ENCODE measurements at places on chromosomes 16 and 17.

DNA sequence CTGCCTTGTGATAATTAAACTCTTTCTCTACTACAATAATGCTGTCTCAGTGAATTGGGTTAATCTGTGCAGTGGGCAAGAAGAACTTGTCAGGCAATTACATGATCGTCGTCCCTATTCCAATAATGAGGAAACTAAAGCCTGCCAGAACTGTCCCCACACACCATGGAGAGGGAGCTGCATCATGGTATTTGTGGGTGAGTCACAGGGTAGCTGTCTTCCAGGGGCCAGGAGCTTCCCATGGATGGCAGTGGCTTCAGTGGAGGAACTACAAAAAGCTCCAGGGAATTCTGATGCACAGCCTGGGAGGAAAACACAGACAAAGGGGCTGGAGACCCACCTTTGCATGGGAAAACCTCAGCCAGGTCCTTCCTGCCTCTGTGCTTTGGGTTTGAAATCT lies 83.3 kb upstream of the C16orf82 start:
- DNase-seq = no peak

DNA sequence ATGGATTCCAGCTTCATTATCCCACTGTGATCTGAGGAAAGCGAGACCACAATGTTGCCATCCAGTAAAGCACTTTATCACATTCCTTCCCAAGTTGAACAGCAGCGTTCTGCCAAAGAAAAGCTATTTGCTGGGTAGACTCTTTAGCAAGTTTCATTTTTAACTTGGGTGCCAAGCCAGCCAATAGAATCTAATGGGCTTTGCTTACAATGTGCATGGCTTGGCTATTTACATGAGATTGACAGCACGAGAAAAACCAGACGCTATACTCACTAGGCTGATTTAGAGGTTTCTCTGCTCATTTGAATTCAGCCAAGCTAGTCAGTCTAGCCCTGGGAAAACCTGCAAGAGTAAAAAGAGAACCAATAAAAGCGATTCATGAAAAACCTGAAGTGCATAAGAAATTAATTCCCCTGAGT lies 108.9 kb downstream of the CDH13 start:
- DNase-seq = no peak

GRCh38 chr17:50311112-50311460 lies 34.8 kb upstream of the XYLT2 start:
- no peak for DNase-seq

DNA sequence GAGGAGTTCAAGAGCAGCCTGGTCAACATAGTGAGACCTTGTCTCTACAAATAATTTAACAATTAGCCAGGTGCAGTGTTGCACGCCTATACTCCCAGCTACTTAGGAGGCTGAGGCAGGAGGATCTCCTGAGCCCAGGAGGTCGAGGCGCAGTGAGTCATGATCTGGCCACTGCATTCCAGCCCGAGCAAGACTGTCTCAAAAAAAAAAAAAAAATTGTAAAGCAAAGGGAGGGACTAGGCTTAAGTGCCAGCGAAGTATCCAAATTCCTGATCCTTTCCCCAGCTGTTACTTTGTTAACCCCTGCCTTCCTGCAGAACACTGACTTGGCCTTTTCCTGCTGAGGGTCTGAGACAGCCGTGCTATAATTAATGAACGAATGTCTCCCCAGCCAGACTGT lies 2.7 kb downstream of the GDPD3 start:
- DNase-seq = no peak

- DNase-seq = no peak
Measured at GRCh38 chr17:66040402-66040801, 151.5 kb downstream of the CEP112 start.

DNA sequence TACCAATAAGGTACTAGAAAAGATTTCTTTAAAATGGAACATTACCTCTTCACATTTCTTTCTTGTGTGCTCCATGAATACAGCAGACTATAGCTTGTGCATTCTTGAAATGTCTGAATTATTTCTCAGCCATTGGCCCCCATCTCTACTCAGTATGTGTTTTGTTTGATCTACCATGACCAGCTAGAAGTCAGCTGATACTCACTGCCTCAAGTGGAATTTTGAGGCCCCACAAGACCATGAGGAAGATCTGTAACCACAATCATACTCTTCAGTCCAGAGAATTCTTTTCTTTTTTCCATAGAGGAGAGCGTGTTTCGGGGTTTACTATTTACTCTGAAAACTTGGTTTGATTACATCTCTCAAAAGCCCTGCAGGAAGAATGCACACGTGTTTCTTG lies 319.1 kb downstream of the TOX3 start:
- DNase-seq = no peak

DNA sequence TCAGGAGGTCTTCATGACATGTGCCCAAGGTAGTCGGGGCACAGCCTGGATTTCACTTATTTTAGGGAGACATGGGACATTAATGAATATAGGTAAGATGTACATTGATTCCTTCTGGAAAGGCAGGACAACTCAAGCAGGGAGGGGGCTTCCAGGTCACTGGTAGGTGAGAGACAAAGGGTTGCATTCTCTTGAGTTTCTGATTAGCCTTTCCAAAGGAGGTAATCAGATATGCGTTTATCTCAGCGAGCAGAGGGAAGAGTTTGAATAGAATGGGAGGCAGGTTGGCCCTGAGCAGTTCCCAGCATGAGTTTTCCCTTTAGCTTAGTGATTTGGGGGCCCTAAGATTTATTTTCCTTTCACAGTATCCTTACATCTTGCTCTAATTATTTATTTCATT lies 443.8 kb upstream of the EEF2KMT start:
- DNase-seq = no peak

GRCh38 chr17:19771971-19772630 lies 24.0 kb upstream of the ALDH3A1 start:
- no peak for DNase-seq

- no peak for DNase-seq
Measured at GRCh38 chr16:81864646-81865382, 85.7 kb downstream of the PLCG2 start.

- DNase-seq = no peak
Measured at GRCh38 chr16:24764916-24765315, 35.5 kb downstream of the TNRC6A start.

DNA sequence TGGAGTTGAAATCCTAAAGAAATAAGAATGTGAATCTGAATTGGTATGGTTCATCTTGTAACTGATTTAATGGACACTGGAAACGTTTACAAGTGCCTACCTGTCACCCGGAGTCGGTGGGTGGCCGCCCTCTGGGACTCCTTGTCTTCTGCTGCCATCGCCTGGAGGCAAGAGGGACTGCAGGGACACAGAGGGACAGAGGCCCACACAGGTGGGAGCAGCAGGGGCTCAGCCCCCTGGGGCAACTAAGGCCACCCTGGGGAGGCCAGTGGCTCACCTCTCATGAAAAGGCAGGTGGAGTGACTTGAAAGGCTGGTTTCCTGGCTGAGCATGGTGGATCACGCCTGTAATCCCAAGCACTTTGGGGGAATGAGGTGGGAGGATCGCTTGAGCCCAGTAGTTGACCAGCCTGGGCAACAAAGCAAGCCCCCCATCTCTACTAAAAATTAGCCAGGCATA lies 23.2 kb downstream of the TMEM92 start:
- peak; percentile 3 for DNase-seq

DNA sequence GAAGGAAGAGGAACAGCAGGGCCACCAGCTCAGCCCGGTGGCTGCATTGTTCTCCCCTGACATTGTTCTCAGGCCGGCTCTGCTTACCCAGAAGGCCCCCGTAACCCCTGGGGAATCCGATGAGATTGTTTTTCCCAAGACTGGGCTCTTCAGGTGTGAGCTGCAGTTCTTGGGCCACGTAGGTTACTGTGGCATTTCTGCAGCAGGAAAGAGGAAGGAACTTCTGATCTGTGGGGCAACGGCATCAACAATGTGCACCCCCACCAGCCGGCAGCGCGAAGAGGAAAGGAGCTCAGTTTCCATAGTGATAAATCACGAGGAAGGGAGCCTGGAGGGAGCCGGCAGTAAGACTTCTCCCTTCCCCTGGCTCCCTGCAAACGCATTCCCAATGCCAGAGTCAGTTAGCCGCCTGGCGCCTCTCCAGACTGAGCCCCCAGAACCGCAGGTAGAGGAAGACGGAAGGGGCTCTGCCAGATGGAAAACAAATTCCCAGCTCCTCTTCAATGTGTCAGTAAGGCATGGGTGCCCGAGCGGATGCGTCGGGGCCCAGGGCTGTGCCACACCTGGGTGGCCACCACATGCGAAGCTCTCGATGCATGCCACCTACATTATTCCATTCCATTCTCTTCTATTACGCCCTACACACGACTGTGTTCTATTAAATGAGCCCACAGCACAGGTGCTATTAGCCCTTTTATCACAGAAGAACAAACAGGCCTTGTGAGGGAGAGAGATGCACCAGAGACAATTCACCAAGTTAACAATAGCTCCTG lies 21.5 kb upstream of the PECAM1 start:
- DNase-seq = no peak

DNA sequence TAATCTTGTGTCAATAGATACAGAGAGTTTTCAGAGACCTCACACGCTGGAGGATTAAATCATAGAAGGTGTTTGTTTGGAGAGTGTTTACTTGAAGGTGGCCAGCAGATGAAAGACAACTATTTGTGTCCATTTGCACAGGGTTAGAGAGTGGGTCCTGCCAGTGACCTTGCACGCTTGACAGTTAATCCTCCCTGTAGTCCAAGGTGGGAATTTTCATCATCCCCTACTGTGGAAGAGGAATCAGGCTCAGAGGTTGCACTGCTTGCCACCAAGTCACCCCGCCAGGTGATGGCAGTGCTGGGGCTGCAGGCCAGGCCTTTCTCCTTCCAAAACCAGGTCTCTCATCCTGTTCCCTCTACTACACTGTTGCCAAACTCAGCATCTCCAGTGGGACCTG lies 12.3 kb downstream of the CDH1 start:
- DNase-seq = no peak

- no peak for DNase-seq
Measured at GRCh38 chr17:74432766-74433391, 991 bp downstream of the GPRC5C start.

DNA sequence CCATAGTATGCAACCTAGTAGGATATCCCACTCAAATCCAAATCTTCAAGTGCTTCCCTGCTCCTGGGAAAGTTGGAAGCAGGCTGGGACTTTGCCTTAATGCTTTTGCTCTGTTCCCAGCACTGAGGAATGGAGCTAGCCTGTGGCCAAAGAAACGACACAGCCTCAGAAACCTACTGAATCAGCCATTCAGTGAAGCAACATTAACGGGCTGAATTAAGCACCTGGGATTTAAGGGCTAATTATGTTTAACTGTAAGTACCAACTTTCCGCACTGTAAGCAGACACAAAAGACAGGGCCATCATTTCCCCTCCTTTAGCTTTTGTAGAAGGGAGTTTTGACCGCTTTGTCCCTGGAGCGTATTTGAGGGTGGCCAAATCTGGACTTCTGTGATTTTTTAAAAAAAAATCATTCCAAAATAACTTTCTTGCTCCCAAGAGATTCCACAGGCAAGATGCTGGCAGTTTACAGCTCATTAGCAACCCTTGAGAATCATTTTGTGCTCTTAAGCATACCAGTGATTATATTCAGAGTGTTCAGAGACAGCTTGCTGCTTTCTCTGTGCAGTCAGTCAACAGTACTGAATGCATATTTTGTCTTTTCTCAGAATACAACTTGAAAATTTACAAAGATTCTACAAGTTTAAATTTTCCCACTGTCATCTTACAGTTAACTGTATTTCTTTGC lies 17.6 kb upstream of the NOL11 start:
- DNase-seq = no peak

- no peak for DNase-seq
Measured at GRCh38 chr17:82665891-82666290, 17.6 kb upstream of the WDR45B start.

DNA sequence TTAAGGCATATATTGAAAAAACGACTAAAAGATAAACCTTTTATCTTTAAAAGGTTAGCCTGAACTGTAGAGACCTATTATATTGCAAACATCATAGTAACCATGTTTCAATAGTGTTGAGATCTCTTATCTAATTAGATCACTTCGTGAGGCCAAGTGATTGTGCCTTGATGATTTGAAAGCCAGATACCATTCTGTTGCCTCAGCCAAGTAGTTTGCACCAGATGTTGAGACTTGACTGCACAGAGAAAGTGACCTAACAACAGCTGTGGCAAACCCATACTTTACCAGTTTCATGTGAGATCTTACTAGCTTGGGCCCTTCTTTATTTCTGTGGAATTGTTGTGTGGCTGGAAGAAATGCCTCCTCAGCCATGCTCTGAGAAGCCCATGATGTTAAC lies 717.3 kb downstream of the KCNJ2 start:
- DNase-seq = no peak

- no peak for DNase-seq
Measured at GRCh38 chr17:21298056-21298982, 13.8 kb downstream of the MAP2K3 start.

DNA sequence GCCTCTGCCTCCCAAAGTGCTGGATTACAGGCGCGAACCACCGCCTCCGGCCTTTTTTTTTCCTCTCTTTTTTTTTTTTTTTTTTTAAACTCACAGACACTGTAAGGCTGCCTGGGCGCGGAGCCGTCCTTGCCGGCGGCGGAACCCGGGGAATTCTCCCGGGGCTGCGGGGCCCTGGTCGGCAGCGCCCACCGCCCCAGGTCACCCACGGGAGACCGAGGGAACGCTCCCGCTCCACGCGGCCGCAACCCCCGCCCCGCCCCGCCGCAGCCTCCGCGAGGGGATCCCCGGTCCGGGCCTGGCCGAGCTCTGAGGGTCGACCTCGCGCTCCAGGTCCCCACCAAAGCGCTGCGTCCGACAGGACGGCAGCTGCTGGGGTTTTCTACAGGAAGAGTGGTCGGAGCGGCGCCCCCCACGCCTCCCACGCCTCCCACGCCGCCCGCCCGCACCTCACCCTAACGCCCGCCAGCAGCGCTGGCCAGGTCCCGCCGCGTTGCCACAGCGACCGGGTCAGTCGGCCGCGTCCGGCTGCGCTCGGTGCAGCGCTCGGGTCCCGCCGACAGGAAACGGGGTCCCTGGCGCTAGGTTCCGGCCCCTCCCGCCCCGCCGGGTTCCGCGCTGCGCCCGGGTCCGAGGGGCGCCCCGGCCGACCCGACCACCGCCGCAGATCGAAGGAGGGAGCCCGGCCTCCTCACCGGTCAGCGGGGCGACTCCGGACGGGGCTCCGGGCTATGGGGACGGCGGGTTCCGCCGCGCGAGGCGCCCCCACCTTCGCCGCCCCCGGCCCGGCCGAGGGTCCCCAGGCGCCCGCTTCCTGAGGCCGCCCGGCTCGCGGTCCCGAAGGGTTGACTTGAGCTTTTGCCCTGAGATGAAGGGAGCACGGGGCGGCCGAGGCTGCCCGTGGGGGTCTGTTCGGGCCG lies at the start of gene CCDC57:
Gene CCDC57, minus strand, starts transcription at position 512 of the 920 bp plus-strand sequence. CDS start 10,898 bp downstream, outside the sequence.
- no peak for DNase-seq

GRCh38 chr17:71613996-71614395 lies 506.8 kb upstream of the SOX9 start:
- no peak for DNase-seq

DNA sequence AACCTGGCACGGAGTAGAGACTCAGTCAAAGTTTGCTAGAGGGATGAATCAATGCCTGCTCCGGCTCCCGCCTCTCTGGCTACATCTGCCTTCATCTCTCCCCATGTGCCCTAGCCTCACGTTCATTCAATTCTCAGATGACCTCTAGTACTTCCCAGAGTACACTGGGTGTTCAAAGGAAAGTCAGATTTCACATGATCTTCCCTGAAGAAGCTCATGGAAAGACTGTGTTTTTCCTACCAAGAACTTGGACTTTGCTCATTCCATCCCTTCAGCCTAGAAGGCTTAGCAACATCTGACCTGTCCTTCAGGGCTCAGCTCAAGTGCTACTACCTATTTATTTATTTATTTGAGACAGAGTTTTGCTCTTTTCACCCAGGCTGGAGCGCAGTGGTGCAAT lies 11.1 kb upstream of the TNK1 start:
- no peak for DNase-seq

Data from NCI-H2029 treated with DMSO at 0.1 percent for 48 hours (cell line).